ENCODE measurements at places on chromosomes 3 and 15. TPM values are rescaled to one million over a fixed set of nuclear protein-coding genes. Genes with fewer than 3 reads are reported as not detected.

- H3K27ac ChIP-seq, result no peak overlapping the region
- no peaks in the 10 kb centered on the region for H3K36me3 ChIP-seq
- no peaks in the 10 kb centered on the region for H3K4me1 ChIP-seq
- no peaks in the 10 kb centered on the region for H3K27me3 ChIP-seq
- H3K4me3 ChIP-seq, result no peak overlapping the region
Measured at GRCh38 chr15:37877851-37878741, 56.3 kb upstream of the TMCO5A start.

- H3K36me3 ChIP-seq, result no peaks in the 10 kb centered on the region
- no peak overlapping the region for H3K27ac ChIP-seq
- H3K4me1 ChIP-seq, result no peaks in the 10 kb centered on the region
- no peak overlapping the region for H3K4me3 ChIP-seq
- no peaks in the 10 kb centered on the region for H3K27me3 ChIP-seq
- DNase-seq, result no peak
Measured at GRCh38 chr3:97550408-97550807, 214.2 kb upstream of the ARL6 start.

Gene PTPRG
- total RNA-seq, result 3.0 TPM

Gene NRROS
- 44.0 TPM for total RNA-seq

Gene FBXL2
- total RNA-seq, result not detected

- no peaks in the 10 kb centered on the region for H3K27me3 ChIP-seq
- H3K27ac ChIP-seq, result no peak overlapping the region
- no peaks in the 10 kb centered on the region for H3K36me3 ChIP-seq
- H3K4me3 ChIP-seq, result no peak overlapping the region
- no peaks in the 10 kb centered on the region for H3K4me1 ChIP-seq
Measured at GRCh38 chr3:195788711-195789581, 22.8 kb downstream of the MUC4 start.

GRCh38 chr3:100957261-100957986 is 35.8 kb downstream of the ABI3BP start:
- DNase-seq, result no peak
- no peak overlapping the region for H3K4me3 ChIP-seq
- H3K36me3 ChIP-seq, result no peaks in the 10 kb centered on the region
- H3K27me3 ChIP-seq, result no peaks in the 10 kb centered on the region
- no peak overlapping the region for H3K27ac ChIP-seq

DNA sequence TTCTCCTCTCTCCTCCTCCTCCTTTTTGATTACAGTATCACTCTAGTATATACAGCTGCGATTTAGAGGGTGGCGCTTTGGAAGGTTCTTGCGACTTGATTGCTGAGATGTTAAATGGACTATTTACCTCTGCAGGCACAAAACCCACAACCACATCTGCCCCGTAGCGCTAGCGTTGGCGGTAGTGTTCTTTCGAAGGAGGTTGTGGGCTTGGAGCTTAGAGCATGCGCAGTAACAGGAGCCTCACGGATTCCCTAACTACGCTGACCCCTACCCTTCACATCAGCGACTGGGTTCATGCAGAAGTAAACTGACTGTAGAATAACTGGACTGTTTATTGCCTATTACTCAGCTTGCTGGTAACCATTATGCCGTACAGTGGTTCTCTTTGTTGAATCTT is 58.0 kb downstream of the CGGBP1 start:
- DNase-seq, result no peak
- H3K27me3 ChIP-seq, result no peaks in the 10 kb centered on the region
- no peak overlapping the region for H3K4me3 ChIP-seq
- H3K36me3 ChIP-seq, result no peaks in the 10 kb centered on the region
- H3K4me1 ChIP-seq, result no peaks in the 10 kb centered on the region
- no peak overlapping the region for H3K27ac ChIP-seq

Gene MYZAP
- not detected for total RNA-seq

Measured in GM12878 (cell line).